Left renal cortex interstitium (tissue), 4 donors: ENCODE measurements at places on chromosomes 1 and 21.

- no peak for DNase-seq
Measured at GRCh38 chr1:151619489-151620093, 7.7 kb downstream of the SNX27 start.

GRCh38 chr1:219100059-219100458 is 73.6 kb upstream of the LYPLAL1 start:
- DNase-seq = no peak

- DNase-seq = no peak
Measured at GRCh38 chr1:22827666-22828483, 117.2 kb downstream of the EPHB2 start.

GRCh38 chr21:33659568-33659949 is 17.3 kb downstream of the ITSN1 start:
- DNase-seq = no peak

DNA sequence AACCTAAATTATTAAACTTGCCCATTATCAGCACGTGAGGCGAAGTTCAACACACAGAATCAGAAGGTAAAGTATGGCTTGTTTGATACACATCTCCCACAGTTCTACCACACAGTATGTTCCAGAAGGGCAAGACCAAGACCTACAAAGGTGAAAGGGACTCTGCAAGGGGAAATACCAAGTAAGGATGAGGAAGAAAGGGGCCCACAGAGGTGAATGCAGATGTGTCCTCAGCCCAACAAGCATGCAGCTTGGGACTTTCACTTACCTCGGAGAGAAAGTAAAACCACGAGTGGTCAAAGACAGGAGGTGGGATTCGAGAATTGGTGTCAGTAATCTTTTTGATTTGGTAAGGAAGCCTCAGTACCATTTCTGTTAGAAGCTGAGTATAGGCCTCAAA is 85.8 kb downstream of the UBR4 start:
- DNase-seq = no peak

- DNase-seq = no peak
Measured at GRCh38 chr1:38744452-38745350, 114.9 kb downstream of the RRAGC start.

GRCh38 chr1:153922076-153922971 is 448 bp downstream of the GATAD2B start:
- DNase-seq = no peak

GRCh38 chr1:232226197-232226712 is 403.7 kb downstream of the SIPA1L2 start:
- DNase-seq = no peak

- no peak for DNase-seq
Measured at GRCh38 chr1:8373581-8374241, 55.8 kb downstream of the SLC45A1 start.

DNA sequence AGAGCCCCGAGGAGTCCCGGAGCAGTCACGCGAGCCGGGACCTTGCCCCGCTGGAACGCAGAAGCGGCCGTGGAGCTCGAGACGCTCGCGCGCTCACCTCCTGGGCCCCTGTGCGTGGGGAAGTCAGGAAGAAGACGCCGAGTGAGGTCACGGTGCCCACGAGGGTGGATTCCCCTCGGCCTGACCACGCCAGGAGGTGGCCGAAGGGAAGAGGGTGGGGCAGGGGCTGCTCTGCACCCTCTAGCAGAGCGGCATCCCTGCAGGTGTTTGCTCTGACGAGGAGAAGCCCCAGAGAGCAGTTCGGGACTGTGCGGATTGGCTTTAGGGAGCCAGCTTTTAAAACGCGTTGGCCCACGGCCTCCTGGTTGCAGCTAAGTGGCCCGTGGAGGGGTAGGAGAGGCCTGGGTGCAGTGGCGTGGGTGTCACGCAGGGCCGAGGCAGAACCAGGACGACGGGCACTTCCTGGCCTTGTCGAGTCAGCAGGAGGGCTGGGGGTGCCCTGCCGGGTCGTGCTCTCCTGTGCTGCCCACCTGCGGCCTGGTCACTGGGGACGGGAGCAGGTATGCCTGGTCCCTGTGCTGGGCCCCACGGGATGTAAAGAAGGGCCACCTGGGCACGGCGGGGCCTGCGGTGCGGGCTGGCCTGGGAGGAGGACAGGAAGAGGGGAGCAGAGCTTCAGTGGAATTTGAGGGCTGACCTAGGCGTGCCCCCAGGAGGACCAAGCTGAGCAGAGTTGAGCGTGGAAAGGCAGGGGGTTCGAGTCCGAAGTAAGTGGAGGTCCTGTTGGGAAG is 1.0 kb downstream of the PDXK start:
- no peak for DNase-seq

DNA sequence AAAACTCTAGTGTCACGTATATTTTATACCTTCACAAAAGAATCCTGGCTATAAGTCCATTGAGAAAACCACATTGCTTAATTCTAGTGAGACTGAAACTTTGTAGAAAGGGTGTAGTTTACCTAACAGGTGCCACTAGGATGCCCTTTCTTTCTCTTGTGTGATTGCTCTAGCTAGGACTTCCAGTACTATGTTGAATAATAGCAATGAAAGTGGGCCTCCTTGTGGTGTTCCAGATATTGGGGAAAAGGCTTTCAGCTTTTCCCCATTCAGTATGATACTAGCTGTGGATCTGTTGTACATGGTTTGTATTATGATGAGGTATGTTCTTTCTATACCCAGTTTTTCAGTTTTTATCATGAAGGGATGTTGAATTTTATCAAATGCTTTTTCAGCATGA is 39.7 kb upstream of the CHODL start:
- no peak for DNase-seq

DNA sequence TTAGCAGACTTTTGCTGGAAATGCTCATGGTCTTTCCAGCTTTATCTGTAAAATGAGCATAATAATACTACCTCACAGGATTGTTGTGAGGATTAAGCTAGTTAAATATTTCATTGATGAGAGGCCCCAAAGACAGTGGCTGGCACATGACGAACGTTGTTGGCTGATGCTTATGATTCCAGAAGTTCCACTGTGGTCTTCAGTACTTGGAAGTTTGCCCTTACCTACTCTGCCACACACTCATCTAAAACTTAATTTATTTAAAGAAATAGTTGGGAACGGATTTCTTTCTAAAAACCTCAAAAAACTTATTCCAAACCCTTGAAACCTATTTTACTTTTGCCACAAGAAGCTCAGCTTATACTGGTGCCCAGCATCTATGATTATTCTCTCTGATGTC is 170.7 kb downstream of the DHRS3 start:
- DNase-seq = no peak

- no peak for DNase-seq
Measured at GRCh38 chr1:202162047-202162417, 1.6 kb upstream of the PTPN7 start.

GRCh38 chr1:12338017-12338416 is 108.2 kb downstream of the VPS13D start:
- DNase-seq = no peak

GRCh38 chr1:235017719-235018118 is 110.9 kb downstream of the TOMM20 start:
- DNase-seq = no peak

GRCh38 chr1:62967031-62967430 is 183.1 kb downstream of the ATG4C start:
- no peak for DNase-seq

DNA sequence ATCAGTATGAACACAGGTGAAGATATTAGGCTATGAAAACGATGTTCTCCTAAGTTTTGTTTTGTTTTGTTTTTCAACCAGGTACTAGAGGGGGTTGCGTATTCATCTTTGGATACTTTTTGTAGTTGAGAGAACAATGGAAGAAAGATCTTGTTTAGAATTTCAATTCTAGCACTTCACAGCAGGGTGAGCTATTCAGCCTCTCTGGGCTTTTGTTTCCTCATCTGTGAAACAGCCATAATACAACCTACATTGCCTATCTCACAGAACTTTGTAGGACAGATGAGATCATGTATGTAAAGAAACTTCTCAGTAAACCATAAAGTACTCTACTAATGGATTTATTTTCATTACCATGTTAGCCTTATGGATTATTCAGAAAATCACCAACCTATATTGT is 199.5 kb downstream of the GPATCH2 start:
- no peak for DNase-seq

DNA sequence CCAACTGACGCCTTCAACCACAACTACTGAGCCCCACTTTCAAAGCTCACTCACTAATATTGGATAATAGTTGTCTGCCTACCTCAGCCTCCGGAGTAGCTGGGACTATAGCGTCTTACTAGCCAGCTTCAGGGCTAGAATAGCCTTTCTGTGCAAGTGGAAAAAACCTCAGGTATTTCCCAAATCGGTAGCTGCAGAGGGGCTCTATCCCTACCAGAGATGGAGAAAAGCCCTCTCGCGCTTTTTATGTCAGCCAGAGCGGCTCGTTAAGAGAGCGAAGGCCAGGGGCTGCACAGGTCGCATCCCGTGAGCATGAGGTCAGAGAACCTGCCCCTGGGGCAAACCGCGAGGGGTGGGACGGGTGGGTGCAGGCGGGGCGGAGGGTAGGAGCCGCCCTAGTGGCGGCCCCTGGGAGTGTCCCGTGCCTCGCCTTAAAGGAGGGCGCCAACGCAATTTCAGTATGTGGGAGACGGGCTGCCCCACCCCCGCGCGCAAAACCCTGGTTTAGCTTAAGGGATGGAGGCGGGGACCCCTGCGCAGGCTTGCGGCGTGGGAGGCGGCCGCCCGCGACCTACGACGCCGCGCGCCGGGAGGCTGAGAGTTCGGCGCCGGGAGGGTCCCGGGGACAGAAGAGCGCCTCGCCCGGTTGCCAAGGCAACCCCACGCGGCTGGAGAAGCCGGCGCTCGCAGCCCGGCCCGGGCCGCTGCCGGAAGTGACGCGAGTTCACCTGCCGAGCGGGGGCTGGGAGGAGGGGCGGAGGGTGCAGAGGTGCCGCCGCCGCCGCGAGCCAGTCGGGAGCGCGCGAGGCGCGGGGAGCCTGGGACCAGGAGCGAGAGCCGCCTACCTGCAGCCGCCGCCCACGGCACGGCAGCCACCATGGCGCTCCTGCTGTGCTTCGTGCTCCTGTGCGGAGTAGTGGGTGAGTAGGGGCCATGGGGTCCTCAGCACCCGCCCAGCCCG is at the start of gene CXADR:
TSS of gene CXADR (plus strand) at position 791 of the 961 bp plus-strand sequence. CDS start at position 878, 87 bp downstream.
- peak; percentile 56 for DNase-seq

DNA sequence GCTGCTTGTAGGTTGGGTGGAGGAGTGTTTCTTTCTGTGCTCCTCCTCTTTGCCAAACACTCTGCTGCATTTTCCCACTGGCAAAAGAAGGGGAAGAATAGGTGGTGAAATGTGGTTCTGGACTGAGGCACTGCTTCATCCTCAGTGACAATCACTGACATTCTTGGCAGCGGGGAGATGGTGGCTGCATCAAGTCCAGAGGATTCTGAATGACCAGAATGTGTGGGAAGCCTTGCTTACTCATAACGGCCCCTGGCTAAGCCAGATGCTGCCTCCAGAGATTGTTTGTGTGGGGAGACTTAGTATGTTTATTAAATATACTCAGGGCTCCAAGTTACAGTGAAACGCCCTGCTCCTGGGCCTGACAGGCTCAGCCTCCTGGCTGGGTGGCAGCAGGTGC is 160.3 kb downstream of the CACNA1E start:
- DNase-seq = no peak

DNA sequence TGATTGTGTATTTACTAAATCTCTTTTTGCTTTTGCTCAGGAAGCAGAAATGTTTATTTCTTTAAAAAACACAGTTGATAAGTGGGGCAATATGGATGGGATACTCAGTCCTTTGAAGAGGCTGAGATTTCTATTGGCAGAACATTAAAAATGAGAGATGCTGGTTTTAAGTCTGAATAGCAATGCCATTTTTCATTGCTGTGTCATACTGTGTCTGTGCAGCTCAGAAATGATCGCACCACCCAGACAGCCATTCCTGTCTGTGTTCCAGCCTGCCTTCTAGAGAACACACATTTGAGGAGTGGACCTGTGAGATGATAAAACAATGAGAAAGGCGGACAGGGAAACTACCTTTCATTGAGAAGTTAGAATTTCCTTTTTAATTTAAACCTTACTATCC is 231.2 kb upstream of the USP24 start:
- no peak for DNase-seq

DNA sequence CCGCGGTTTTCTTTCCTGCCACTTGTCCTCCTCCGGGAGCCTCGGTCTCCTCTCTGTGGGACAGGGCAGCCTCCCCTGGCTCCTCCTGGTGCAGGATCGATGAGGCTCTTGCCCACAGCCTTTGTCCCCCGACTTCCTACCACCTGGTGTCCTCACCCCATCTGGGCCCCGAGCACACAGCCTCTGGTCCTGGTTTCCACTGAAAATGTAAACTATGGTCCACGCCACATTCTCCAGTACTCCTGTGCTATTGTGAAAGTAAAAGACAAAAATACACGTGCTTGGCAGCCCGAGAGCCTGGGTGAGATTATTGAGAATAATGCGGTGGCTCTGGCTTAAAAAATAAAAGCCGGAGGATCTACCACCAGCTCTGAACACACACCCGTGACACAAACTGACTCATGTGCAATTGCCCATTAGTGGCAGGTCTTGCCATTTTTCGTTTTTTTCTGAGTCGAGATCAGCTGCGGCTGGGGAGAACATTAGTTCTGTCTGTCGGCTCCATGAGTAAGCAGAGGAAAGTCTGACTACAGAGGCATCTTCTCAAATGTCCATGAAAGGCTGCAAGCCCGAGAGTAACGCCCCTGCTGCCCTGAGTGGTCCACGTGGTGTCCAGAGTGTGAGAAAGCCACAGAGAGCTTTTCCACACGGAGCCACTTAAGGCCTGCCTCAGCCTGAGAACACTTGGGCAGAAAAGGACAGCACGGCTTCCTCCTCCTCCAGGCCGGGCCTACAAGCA is 5.7 kb upstream of the COL6A2 start:
- DNase-seq = no peak

- DNase-seq = no peak
Measured at GRCh38 chr1:115136106-115136505, 46.8 kb upstream of the TSPAN2 start.

DNA sequence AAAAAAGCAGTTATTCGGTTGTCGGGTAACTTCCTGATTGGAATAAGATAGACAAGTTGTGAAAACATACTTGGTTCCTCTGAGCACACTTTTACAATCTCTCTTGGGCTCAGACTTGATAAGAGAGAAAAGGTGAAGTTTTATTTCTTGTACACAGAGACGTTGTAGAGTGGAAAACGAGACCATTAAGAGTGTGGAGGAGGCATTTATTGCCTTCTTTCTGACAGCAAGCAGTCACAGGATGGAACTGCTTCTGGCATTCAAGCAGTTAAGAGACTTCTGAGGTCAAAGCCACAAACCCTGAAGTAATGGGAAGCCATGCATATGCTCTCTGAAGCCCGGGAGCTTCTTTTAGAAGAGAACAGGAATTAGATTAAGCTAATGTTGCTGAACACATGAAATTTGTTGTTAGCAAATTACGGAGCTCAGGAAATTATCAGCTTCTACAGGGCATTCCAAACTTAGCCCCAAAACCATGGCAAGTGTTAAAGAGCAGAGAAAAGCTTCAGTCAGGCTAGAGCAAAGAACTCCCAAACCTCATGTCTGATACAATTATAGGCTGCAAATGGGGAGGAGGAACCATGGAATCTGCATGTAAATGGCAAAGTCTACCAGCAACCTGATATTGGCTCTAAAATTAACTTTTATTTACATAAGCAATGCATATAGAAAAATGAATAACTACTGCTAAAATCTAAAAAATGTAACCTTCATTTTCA is 26.0 kb downstream of the S1PR1 start:
- no peak for DNase-seq
